ENCODE measurements at places on chromosomes 6 and 20.

GRCh38 chr20:59349277-59349676 lies 48.9 kb downstream of the EDN3 start:
- DNase-seq, result no peak

GRCh38 chr6:92109256-92109655 lies 1310.1 kb downstream of the EPHA7 start:
- no peak for DNase-seq

DNA sequence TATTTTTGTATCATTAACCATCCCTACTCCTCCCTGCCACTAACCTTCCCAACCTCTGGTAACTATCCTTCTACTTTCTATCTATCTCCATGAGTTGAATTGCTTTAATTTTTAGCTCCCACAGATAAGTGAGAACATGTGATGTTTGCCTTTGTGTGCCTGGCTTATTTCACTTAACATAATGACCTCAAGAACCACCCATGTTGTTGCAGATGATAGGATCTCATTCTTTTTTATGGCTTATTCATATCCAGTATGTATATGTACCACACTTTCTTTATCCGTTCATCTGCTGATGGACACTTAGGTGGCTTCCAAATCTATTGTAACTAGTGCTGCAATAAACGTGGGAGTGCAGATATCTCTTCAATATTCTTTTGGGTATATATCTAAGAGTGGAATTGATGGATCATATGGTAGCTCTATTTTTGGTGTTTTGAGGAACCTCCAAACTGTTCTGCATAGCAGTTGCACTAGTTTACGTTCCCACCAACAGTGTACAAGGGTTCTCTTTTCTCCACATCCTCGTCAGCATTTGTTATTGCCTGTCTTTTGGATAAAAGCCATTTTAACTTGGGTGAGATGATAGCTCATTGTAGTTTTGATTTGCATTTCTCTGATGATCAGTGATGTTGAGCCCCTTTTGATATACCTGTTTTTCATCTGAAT lies 201.4 kb downstream of the ARHGAP18 start:
- DNase-seq, result no peak

DNA sequence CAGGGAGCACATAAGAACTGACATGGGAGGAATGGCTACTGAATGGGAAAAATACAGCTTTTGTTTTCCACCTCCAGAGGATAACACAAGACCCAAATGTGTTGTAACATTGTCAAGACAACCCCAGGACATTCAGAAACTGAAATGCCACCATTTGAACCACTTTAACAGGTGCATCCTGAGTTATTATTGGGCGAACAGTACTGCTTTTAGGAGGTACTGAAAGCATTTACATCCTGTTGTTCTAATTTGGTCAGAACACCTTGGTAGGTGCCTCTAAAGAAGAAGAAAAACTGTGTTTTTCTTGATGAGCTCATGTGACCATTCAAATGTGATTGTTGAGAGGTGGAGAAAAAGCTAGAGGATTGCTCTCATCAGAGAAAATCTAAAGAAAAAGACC lies 6.4 kb upstream of the TXNDC5 start:
- no peak for DNase-seq

DNA sequence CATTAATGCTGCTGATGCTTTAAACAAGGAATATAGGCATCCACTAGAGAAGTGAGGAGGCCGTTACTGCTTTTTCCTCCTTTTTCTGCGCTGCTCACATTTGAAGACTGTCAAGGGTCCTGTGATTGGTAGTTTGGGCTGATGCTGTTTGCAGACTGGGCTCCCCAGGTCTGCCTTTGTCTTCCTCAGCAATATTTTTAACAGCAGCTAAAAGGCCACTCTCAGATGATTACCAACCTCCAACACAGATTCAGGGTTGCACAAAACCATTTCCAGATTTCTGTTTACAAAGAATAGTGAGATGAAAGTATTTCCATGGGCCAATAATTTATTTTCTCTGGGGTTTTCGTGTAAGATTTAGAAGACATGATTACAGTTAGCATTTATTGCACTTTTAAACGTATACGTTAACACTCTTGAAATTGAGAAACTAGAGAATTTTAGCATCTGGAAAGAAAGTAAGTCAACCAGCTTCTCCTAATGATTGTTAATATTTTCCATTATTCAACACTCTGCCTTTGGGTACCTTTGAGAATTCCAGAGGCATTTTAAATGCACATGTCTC lies 475.3 kb upstream of the SOX4 start:
- no peak for DNase-seq

DNA sequence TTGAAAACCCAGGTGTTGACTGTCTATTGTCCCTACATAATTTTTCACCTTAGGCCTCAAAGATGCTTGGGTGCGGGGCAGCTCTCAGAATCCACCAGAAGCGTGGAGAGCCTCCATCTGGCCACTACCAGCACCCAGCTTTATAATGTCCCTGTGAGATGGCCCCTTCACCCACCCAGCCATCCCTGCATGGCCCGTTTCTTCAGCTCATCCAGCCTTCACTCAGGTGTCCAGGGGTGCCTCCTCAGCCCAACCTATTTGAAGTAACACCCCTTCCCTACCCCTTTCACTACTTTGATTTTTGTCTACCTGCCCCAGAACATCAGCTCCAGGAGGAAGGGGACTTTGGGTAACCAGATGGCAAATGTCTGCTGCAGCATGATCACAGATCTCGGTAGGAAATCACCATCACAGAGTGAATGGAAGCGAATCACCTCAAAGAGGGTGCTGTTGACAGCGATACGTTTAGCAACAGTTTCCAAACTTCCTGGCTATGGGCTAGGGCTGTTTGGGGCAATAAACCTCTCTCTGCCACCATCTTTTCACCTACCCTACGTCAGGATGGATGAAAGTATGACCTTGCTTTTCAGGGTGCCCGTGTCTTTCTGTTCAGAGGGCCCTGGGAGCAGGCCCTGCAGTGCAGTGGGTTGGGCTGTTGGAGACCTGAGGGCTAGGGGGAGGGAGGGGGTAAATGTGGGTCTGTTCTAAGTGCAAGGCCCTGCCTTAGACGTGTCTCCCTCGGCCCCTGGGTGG lies 1.2 kb upstream of the SLC17A9 start:
- no peak for DNase-seq

DNA sequence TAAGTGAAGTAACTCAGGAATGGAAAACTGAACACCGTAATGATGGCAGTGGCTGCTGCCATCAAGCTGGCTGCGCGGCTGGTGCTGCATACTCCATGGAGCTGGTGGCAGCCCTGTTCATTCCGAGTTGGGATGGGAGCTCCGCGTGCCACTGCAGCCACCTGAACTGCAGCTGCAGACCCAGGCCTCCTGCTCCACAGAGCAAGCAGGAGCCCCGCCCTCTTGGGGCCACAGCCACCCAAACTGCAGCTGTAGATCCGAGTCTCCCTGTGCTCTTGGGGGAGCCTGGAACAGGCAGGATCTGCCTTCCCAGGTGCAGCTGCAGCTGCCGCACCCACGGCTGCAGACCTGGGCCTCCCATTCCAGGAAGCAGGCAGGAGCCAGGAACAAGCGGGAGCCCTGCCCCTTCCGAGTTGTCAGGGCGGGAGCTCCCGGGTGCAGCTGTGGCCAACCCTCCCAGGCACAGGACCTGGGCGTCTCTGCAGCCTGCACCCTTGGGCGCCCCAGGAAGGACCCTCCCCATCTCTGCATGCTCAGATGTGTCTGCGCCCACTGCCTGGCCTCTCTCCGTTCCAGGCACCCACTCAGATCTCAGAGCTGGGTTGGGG lies 120.2 kb downstream of the GMPR start:
- no peak for DNase-seq

Data from fibroblast of skin of scalp (primary cell).